Stimulated activated CD8-positive, alpha-beta memory T cell treated with anti-CD3 and anti-CD28 coated beads, Interleukin-7, amount 100 ng/mL, for 24 hours (primary cell): ENCODE measurements at places on chromosomes 2 and 18.

GRCh38 chr18:78521744-78522143 lies 457.9 kb upstream of the SALL3 start:
- no peak for DNase-seq

- DNase-seq, result no peak
Observed at GRCh38 chr2:129708221-129708967, 271.1 kb upstream of the RAB6C start.

DNA sequence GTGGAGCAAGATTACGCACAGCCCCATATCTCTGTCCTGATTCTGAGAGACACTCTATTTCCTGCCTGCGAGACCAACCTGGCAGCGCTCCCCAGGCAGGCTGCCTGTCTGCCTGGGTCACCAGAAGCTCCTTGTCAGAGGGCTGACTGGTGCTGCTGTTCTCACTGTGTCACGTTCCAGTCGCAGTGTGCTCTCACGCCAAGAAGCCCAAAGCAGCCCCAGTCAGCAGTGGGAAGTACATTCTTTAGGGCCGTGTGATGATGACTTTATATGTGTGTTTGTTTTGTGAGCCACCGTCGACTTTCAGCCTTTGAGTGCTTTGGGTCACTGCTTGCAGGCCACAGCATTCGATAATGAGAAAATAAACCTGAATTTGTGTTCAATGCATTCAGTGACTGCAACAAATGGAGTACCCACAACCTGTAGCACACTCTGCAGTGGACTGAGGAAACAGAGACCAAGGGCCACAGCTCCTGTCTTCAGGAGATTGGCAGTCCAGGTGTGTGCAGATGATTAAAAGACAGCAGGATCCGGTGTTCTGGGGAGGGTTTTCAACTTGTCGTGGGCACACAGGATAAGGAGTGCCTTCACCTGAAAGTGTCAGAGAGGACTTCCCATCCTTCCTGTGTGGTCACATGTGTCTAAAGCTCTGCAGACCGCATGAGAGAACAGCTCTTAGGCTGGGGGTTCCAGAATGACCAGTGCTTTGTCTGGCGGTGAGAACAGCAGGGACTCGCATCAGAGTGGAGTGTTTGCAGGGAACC lies 4.8 kb downstream of the TNFRSF11A start:
- no peak for DNase-seq

GRCh38 chr2:192145496-192145895 lies 49.2 kb downstream of the TMEFF2 start:
- DNase-seq, result no peak

DNA sequence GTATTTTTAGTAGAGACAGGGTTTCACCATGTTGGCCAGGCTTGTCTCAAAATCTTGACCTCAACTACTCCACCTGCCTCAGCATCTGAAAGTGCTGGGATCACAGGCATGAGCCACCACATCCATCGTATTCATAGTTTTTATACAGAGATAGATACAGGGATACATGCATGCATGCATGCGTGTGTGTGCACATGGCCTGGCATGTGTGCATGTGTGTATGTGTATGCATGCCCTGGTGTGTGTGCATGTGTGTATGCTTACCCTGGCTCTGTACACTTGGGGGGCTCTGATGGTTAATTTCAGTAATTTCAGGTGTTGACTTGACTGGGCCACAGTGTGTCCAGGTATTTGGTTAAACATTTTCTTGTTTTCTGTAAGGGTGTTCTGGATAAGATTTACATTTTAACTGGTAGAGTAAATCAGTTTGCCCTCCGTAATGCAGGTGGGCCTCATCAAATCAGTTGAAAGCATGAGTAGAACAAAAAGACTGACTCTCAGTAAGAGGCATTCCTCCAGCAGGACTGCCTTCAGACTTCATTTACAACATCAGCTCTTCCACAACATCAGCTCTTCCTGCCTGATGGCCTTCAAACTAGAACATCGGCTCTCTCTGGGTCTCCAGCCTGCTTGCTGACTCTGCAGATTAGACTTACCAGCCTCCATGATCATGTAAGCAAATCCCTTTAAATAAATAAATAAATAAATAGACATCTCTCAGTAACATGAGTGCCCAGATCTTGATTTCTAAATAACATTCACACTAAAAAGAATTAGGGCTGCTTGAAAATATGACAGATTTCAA lies 30.8 kb downstream of the SESTD1 start:
- no peak for DNase-seq

GRCh38 chr2:10844097-10844496 lies 31.5 kb upstream of the PDIA6 start:
- no peak for DNase-seq

DNA sequence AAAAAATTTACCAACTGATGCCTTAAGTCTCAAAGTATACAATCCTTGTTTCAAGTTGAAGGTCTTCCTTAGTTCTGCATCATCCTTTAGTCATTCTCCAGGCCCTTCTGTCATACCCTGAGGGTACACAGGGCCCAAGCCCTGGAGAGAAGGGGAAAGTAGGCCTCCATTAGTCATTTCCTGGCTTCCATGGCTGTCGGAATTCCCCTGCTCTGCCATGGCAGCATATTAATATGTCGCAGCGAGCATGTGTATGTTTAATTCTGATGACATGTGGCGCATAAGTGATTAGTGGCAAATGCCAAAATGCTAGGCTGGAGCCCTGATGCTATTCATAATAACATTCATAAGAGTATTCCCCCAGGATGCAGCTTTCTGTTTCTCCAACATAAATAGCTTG lies 22.1 kb downstream of the GPR39 start:
- no peak for DNase-seq

DNA sequence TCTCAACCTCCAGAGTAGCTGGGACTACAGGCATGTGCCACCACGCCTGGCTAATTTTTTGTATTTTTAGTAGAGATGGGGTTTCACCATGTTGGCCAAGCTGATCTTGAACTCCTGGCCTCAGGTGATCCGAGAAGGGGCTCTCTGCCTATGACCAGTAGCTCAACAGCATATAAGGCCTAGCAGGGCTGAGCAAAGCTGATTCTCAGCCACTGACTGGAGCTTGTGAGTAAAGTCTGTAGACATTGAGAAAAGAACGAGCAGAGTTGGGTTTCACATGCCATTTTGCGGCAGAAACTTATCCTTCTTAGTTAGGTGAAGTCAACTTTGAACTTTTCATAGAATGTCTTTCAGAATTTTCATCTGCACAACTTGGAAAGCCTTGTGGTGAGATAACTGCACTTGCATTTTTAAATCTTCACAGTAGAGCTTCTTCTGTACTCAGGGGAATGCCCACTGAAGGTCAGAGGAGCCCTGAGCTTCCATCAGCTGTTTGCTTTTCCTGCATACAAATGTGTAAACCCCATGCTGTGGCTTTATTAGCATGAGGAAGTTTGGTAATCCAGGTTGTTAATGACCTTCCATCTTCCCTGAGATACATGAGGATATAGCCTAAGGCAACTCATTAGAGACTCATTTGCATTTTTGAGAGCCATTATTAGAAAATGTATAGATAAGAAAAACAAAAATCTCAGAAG lies 602.4 kb downstream of the METTL4 start:
- DNase-seq, result no peak

DNA sequence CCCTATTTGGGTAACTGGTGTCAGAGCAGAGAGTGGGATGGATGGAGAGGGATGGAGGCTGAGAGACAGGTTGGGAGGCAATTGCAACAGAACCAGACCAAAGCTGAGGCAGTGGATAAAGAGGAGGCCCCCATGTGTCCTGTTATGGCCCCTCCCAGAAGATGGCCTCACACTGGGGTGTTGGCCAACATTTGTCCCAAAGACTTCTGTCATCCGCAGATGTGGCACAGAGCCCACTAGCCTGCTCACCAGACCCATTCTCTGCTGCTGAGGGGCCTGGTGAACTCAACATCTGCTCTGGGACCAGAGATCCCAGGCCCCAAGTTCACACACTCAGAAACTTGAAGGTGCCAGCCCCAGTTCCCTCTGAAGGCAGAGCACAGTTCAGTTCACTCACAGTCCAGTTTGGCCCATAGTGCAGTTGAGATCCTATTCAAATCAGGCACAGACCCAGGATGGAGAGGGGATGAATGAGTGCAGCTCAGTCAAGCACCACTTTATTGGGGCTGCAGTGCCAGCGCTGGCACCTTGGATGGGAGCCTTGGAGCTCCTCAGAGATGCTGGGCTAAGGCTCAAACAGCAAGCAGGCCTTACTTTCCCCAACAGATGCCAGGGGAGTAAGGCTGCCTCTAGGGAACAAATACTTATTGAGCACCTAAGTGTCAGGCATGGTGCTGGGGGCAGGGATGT lies 189.2 kb downstream of the ZBTB7C start:
- DNase-seq, result no peak

DNA sequence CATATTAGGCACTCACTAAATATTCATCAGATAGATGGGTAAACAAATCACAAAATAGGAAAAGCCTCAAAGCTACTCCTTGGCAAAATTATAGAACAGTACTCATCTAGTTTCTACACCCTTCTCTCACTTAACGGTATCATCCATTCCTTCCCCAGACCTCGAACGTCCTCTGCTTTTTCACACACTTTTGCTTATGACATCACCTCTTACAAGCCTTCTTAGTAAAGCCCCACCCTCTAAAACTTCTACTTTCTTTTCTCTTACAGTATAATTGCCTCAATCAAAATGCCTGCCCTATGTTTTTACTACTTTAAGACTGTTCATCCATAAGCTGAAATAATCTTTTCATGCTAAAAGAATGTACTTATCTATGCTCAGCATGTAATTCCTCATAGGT lies 8.1 kb downstream of the CHN1 start:
- DNase-seq, result no peak
